ENCODE measurements at places on chromosomes 6 and 20.

GRCh38 chr6:5478380-5478779 lies 217.1 kb downstream of the FARS2 start:
- no peak for DNase-seq

DNA sequence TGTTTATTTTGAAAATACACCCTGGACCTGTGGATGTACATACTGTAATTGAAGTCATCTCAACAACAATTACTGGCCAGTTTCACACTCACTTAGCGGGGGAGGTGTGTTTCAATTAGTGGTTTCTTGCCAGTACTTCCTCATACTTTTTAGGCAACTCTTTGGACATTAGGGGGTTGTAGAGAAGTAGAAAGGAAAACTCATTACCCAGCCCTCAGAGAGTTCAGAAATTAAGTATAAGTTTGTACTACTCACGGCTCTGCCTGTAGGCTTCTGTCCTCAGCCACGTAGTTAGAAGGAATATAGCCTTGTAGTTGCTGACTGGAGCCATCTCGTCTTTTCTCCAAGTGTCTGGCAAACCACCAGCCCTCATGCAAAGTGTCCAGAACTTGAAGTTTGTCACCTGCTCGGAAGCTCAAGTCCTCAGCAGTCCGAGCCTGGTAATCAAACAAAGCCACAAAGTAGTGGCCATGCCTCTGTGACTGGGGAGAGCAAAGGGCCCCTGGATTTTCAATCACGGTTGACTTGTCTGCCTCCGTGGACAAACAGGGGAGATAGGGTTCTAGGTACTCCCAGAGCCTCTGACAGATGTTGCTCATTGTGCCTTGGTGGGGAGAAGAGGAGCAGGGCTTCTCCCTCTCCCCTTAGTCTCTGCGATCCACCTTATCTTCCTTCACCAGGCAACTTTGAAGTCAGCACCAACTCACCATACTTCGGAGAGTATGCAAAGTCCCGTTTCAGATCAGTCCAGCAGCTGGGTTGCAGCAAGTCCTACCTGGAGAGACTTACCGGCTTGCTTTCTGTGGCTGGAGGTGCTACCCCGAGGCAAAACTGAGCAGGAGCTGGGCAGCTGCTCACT lies 749 bp downstream of the FRK start:
- no peak for DNase-seq

DNA sequence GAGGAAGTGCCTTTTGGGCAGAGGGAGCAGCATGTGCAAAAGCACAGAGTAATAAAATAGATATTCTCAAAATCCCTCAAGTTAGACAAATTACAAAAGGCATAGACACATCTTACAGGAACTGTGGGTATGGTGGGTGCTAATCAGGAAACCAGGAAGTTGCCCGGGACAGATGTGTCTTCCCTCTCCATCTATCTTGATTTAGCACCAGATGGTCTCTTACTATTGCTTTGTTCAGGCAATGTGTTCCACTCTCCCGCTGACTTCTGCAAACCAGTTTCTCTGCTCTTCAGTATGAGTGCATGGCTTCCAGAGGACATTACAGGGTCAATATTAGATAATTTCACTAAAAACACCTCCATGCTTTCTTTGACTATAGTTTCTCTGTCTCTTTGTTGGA lies 13.2 kb downstream of the CITED2 start:
- DNase-seq, result no peak

DNA sequence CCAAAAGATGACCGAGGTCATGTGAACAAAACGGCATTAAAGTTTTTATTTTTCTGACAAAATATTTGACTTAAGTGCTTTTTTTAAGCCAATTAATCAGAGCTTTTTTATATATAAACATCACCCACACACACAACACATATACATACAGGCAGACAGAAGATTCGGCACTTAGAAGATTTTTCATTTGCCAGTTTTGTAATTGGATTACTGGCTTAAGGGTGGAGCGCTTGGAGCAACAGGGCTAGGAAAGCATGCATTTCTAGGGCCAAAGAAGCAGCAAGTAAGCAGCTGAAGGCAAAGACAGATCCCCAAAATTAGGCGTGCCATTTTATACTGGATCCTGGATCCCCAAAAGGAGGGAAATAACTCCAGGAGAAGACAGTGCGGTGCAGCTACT lies 30.3 kb downstream of the SAMD5 start:
- no peak for DNase-seq

DNA sequence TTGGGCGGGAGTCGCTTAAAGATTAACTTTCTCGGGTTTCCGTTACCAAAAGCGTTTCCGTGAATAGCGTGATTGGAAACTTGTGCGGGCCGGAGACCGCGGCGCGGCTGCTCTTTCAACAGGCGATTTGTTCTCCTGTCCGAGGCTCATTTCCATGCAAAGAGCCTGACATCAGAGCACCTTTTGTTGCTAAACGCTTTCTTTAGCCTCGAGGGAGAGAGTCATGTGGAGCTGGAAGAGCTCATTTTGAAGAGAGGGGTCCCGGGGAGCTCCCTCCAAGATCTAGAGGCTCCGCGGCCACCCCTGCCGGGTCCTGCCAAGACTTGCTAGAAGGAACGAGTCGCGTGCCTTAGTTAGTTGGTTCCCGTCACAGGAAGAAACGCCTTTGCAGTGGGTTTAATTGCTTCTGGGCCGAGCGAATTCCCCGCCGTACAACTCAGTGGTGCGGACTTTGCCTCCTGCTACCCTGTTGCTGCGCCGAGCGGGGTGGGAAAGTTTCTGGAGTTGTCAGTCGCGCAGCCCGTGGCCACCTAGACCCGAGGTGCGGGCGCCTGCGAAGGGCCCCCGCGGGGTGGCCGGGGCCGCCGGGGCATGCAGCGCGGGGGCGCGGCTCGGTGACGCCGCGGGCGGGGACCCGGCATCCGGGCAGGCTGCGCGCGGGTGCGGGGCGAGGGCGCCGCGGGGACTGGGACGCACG lies at the start of gene SASH1:
SASH1 (plus strand) TSS at position 489 of the 697 bp plus-strand sequence. CDS start 230 bp downstream, outside the sequence.
- peak; percentile 80 for DNase-seq

- DNase-seq, result no peak
Observed at GRCh38 chr6:92767101-92767500, 652.3 kb downstream of the EPHA7 start.

- DNase-seq, result no peak
Observed at GRCh38 chr6:22049002-22049401, 247.8 kb downstream of the PRL start.

GRCh38 chr6:84804720-84805119 lies 40.3 kb upstream of the TBX18 start:
- no peak for DNase-seq

- DNase-seq, result no peak
Observed at GRCh38 chr6:78492351-78493017, 374.9 kb upstream of the IRAK1BP1 start.
